Hippocampal formation (tissue), 2 donors: ENCODE measurements at places on chromosomes 3 and 15.
A peak's percentile ranks its signal among the peaks of the same experiment; 100 is the strongest.

DNA sequence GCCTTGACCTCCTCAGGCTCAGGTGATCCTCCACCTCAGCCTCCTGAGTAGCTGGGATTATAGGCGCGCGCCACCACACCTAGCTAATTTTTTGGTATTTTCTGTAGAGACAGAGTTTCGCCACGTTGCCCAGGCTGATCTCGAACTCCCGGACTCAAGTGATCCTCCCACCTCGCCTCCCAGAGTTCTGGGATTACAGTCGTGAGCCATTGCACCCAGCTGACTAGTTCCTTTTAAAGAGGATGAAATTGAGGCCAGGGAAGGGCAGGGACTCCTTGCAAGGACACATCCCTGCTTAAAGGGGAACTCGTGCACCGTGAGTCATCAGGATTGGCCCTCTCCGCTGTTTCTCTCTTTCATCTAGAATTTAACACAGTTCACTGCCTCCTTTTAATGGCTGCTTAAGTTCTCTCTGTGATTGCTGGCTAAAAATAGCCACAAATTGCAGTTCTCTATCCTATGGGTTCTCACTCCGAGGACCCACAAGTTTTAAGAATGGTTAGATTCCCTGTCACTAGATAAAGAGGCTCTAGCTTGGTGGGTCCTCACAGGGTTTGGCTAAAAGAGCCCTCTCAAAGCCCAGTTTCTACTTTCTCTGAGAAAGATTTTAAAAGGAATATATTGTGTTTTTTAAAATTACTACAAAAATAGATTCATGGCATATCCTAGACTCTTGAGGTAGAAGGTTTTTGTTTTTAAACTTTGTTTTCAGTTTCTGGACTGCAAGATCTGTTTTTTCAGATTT, 1.4 kb downstream of the CRTAP start:
- peak; percentile 73 for DNase-seq

- DNase-seq, result no peak
Measured at GRCh38 chr3:63521657-63522056, 130.8 kb upstream of the SNTN start.

- no peak for DNase-seq
Measured at GRCh38 chr3:72482589-72483321, 365.5 kb downstream of the SHQ1 start.

DNA sequence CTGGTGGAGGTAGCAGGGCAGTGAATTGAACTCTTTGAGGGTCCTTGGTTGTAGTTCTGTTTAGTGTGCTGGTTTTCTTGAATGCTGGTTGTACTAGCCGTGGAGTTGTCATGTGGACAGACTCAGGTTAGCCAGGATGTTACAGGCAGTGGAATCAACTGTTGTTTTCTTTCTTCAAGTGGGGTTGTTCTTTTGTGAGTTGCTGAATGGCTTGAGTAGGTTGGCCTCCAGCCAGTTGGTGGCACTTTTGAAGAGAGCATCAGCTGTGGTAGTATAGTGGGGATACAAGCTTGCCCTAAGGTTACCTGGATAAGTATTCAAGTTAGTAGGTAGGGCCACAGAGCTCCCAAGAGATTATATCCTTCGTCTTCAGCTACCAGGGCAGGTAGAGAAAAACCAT, 31.8 kb upstream of the RARB start:
- DNase-seq, result no peak

DNA sequence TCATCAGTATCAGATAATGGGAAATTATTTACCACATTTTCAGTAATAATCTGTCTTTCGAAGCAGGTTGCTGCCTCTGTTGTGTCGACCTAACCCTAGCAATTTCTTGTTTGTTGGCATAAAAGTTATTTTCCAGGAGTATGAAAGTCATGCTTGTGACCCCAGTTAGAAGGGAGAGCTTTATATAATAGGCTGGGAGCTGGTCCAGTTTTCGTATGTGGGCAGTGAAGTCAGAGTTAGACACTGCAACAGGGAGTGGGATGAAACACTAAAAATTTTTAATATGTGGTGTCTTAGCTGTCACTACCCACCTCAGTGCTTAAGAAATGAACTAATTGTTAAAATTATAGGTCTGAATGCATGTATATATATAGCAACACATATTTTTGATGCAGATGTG, 348.5 kb downstream of the FEZF2 start:
- no peak for DNase-seq

DNA sequence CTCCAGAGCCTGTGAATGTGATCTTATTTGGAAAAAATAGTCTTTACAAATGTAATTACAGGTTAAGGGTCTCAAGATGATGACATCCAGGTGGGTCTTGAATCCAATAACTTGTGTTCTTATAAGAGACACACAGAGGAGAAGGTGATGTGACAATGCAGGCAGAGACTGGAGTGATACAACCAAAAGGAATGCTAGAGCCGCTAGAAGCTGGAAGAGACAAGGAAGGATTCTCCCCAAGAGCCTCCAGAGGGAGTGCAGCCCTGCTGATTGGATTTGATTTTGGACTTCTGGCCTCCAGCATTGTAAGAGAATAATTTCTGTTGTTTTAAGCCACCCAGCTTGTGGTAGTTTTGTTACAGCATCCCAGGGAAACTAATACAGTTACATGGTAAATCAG, 9.7 kb downstream of the MYH15 start:
- no peak for DNase-seq

- DNase-seq, result no peak
Measured at GRCh38 chr3:30448450-30449289, 157.7 kb upstream of the TGFBR2 start.

DNA sequence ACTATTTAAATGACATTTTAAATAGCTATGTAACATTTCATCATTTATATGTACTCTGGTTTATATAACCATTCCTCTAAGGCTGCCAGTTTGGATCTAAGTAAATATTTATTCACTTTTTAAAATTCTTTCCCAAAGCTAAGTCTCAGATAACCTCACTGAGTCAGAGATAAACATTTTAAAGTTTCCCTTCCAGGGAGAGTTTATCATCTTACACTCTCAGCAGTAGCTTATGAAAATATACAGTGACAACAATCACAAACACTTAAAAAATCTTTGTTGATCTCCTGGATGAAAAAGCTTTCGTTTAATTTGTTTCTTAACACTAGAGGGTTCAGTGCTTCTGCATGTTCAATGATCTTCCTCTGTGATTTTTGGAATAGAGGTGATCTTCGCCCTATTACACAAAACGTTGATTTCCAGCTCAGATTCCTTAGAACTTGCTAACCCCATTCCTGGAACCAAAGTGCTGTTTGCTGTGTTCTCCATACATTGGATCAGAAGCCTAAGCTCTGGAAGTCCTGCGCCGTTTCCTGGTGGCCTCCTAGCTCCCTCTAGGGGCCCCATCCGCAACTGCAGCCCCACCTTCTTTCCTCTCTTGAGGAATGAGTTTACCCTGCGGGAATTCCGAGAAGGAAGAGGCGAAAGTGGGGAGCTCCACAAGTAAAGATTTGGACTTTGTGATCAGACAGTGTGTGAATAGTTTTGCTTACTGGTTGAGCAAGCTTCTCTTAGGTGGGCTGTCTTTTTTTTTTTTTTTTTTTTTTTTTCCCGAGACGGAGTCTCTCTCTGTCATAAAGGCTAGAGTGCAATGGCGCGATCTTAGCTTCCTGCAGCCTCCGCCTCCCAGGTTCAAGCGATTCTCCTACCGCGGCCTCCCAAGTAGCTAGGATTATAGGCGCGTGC, 29.3 kb upstream of the SACM1L start:
- peak; percentile 33 for DNase-seq

GRCh38 chr3:45677033-45677446, 12.2 kb upstream of the SACM1L start:
- no peak for DNase-seq

DNA sequence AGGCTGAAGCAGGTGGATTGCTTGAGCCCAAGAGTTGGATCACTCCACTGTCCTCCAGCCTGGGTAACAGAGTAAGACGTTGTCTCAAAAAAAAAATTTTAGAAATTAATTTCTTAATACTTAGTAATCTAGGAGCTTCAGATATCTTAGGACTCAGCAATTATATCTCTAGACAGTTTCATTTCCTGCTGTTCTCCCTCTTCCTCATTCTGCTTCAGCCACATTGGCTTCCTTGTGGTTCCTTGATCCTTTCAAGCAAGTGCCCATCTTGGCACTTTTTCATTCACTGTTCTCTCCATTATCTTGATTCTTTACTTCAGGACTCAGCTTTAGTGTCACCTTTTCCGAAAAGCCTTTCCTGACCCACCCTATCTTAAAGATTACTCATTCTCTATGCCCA, 22.5 kb downstream of the TMEM202 start:
- no peak for DNase-seq

DNA sequence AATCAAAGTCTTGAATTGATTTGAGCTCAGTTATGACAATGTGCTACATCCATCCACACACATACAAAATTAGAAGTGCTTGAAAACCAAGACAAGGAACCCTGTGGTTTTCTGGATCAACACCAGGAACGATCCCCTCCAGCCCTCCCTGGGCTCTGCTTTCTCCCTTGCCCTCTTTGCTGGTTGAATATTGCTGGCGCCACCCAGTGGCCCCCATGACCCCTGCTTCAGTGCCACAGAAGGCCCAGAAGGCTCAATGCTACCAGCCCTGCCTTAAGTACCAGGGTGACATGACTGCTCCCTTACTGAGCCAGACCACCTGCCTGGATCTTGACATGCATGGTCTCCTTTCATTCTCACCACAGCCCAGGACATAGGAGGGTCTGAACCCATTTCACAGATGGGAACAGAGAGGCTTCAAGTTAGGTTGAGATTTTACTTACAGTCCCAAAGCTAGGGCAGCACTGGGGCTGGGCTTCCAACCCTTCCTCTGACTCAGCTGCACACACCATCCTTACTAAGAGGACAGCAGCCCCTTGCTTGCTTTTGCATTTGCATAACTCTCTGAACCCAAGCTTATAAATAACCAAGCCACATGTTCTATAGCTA, 15.0 kb downstream of the IL12A start:
- DNase-seq, result peak; percentile 70

- DNase-seq, result no peak
Measured at GRCh38 chr15:49306551-49306950, 116.5 kb upstream of the FGF7 start.

- peak; percentile 39 for DNase-seq
Measured at GRCh38 chr3:126288314-126288713, 68.9 kb downstream of the KLF15 start.

DNA sequence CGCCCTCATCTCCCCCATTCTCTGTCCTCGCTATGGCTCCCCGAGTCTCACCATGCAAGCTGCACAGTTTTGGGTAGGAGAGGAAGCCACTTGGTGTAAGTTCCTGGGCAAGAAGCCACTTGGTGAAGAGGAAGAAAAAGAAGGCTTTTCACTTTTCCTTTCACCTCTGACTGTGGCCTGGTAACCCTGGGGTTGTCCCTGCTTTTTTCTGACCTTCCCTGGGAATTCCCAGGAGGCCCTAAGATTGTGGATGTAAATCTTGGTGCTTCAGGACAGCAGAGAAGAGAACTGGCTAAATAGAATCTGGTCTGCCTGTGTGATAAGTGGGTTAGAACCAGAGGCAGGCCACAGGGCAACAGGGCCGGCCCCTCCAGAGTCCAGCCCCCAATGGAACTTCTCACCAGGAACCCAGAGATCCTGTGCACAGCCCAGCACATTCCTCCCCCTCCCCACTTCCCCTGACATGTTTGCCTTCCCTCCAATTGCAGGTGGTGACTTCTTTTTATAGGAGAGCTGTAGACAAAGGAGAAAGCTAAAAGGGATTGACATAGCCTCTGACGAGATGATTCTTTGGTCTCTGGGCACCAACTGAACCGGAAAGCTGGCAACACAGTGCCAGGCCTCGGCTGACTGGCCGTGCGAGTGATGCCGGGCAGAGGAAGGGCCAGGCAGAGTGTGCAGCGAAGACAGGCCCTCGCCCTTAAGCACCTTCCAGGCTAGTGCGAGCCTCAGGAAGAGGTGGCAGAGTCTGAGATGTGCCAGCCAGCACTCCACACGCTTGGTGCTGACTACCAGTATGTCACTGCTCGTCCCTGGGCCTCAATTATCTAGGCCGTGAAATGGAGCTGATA, 19.4 kb upstream of the SKOR1 start:
- DNase-seq, result no peak

GRCh38 chr3:187741403-187742350, 3.6 kb downstream of the BCL6 start:
- peak; percentile 60 for DNase-seq

- DNase-seq, result no peak
Measured at GRCh38 chr3:138862924-138863775, 28.4 kb upstream of the PIK3CB start.

DNA sequence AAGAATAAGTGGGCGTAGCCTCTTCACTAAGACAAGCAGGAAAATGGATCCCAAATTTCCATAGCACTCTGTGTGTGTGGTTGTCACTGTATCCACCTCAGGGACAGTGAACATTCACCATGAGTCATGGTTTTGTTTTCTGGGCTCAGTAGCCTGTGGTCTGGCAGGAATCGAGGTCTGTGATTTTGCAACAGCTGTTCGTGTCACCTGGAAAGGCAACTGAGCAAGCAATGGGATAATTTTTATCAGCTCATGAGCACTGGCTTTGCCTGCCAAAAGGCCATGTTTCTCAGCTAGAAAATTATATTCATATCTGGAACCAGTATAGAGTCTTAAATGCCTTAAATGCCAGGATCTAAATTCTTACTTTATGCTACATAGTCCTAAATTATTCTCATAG, 60.9 kb downstream of the STRIT1 start:
- no peak for DNase-seq

- peak; percentile 27 for DNase-seq
Measured at GRCh38 chr3:113035387-113035982, 44.7 kb downstream of the GTPBP8 start.

GRCh38 chr3:169769287-169770181, at the start of gene ACTRT3:
Gene ACTRT3 (minus strand): TSS chr3:169769561. CDS start chr3:169769520, 41 bp downstream.
- DNase-seq, result peak; percentile 53

DNA sequence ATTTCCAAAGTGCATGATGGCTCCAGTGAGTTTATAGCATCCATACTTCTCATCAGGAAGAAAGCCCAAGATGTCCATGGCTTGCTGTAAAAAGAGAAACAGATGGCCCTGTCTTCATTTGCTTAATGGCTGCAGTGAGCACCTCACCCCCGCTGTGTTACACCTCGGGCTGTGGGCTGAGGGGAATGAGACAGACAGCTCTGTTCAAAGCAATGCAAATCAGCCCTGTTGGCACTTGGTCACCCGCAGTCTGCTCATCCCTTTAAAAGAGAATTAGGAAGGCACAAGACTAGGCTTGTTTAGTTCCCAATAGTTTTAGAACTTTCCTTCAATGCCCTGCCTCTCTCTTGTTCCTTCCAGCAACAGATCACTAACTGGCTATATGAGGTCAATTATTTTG, 25.2 kb downstream of the MYH15 start:
- DNase-seq, result peak; percentile 18

DNA sequence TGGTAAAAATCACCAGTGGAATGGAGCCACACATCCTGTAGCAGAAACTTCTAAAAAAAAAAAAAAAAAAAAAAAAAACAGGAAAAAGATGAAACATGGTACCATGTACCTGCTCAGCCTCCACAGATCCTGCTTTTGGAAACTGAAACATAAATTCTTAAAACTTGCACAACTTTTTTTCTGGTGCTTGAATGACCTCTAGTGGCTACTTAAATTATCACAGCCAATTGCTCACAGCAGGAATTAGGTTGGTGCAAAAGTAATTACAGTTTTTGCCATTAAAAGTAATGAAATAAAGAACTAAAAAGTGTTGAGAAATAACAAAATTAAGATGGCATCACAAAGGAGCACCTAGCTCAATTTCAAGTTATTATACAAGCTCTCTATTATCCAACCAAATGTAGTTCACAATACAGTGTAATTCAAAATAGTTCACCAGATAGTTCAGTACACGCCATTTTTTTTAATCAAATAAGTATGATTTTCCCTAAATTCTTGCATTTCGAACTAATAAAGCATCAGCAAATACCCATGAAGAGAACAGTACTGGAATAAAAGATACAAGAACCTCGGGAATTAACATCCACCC, 80.6 kb downstream of the ULK4 start:
- DNase-seq, result peak; percentile 31

- DNase-seq, result no peak
Measured at GRCh38 chr3:157248590-157249422, 88.9 kb upstream of the CCNL1 start.
